ENCODE measurements at places on chromosomes 7 and 10. TPM values are rescaled to one million over a fixed set of nuclear protein-coding genes. Genes with fewer than 3 reads are reported as not detected.

Gene CRYGN
- not detected for total RNA-seq

- ATAC-seq, result no peak
Observed at GRCh38 chr10:794382-794956, 105.0 kb upstream of the DIP2C start.

DNA sequence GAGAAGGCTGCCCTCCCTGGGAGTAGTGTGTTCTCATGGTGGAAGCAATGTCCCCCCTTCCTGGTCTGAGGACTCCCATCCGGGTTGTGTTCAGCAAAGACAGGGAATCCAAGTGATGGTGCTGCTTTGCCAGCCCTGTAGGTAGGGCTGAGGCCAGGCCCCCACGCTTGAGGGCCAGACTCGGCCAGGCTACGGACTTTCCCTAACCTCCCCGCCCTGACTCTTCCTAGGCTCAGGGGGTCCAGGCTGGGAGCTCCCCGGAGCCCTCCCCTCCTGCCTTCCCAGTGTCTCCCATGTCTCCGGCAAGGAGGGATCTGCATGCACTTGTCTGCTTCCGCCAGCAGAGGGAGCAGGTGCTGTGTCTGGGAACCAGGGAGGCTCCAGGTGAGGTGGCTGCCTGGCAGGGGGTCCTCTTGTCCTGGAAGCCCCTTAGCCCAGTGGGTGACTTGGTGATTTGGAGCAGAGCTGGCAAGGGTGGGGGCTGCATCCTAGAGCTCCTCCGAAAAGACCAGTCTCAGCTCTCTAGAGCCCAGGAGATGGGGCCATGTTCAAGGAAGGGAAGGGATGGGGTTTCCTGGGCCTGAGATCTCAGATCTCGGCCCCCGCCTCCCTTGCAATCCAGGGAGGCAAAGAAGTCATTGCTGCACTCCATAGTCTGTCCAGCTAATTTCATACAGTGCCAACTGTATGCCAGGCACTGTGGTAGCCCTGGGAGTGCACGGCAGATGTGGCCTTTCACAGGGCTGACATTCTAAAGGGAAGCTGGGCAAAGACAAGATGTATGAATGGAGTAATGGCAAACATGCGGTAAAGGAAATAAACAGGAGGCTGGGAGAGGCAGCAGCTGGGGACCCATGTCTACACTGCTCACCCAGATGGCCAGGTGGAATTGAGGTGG, 20.3 kb upstream of the SFRP5 start:
- ATAC-seq, result peak; percentile 53

DNA sequence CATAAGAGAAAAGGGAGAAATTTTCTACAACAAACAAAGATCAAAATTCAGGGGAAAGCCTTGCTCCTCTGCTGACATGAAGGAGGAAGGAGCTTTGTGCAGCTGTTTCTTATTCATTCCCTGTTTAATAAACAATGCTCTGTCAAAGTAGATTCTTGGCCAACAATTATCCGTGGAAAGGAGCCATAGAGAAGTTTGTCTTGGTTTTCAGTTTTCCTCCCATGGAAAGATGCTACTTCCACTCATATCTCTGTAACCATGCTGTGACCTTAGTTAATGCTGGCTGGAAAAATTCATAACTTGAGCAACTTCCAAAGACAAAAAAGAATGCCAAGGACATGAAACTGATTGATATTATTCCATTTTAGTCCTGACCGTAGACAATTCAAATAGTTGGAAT, 8.1 kb downstream of the DDC start:
- no peak for ATAC-seq

GRCh38 chr10:17766731-17767130, 14.7 kb downstream of the TMEM236 start:
- ATAC-seq, result no peak

GRCh38 chr7:37738321-37738720, 54.8 kb downstream of the GPR141 start:
- ATAC-seq, result no peak

Gene SCART1
- total RNA-seq, result 17.3 TPM

Gene SGMS1
- 22.4 TPM for total RNA-seq

Gene C10orf71
- total RNA-seq, result not detected

DNA sequence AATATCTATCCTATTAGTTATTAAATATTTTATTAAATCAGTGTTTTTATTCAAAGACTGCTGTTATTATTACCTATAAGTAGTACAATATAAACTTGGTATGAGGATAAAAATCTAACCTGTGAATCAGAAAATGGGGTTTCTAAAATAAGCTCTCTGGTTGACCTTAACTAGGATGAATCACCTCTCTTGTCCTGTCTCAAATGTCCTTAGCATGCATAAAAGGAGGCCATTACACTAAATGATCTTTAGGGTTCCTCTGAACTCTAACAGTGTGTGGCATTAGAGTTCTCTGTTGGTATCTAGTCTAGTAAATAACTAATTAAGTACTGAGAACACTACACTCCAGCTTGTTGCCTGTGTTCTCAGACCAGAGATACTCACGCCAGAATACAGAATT, 143.1 kb upstream of the LRRTM3 start:
- no peak for ATAC-seq

GRCh38 chr7:143384148-143384547, 3.0 kb downstream of the ZYX start:
- no peak for ATAC-seq

GRCh38 chr10:133249094-133249780, 11.6 kb downstream of the VENTX start:
- no peak for ATAC-seq

GRCh38 chr10:17430647-17431355, 23.6 kb downstream of the ST8SIA6 start:
- ATAC-seq, result no peak

GRCh38 chr7:69269806-69270205, 328.5 kb upstream of the AUTS2 start:
- no peak for ATAC-seq

GRCh38 chr7:155372782-155373358, 75.2 kb downstream of the INSIG1 start:
- no peak for ATAC-seq

GRCh38 chr7:135743907-135744731, 4.5 kb downstream of the FAM180A start:
- no peak for ATAC-seq

- peak; percentile 21 for ATAC-seq
Observed at GRCh38 chr10:21600804-21601433, 66.9 kb downstream of the MLLT10 start.

GRCh38 chr7:96953676-96954513, 51.5 kb upstream of the DLX6 start:
- ATAC-seq, result no peak

Gene TMEM196
- not detected for total RNA-seq

DNA sequence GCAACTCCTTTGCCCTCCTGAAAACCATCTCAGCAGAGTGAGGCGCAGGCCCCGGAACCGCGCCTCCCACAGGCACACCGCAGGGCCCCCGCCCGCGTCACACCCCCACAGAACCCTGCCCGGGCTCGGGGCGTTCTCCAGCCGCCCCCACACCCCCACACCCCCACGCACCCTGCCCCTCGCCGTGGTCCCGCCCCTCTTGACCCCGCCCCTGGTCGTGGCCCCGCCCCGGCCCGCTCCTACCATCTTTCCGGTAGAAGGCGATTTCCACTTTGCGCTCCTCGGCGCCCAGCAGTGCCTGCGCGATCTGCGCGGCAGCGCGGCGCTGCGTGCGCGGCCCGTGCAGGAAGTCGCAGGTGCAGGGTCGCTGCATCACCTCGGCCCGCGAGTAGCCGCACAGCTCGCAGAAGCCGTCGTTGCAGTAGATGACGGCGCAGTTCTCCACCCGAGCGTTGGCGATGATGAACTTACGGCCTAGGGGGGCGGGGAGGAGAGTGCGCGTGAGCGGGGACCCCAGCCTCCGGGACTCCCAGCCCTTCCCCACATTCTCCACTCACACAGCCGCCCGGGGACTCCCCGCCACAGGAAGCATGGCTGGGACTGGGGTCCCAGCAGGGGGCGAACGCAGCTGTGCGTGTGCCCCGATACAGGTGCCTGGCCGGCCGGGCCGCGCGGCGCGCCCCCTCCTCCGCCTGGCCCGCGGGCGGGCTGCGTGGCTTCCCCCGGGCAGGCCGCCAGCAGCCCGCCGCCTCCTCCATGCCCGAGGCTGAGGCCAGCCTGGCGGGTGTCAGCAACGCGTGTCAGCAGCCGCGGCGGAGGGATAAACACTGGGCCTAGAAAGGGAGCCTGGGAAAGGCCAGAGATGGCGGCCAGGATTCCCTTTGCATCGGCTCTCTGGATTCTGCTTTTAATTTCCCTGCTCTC, 3.4 kb downstream of the KCNH2 start:
- ATAC-seq, result peak; percentile 84

Gene RABGEF1
- 24.5 TPM for total RNA-seq

GRCh38 chr10:43318976-43319960, 52.2 kb upstream of the FXYD4 start:
- ATAC-seq, result no peak

GRCh38 chr7:129836983-129837382, 115.8 kb downstream of the UBE2H start:
- no peak for ATAC-seq

DNA sequence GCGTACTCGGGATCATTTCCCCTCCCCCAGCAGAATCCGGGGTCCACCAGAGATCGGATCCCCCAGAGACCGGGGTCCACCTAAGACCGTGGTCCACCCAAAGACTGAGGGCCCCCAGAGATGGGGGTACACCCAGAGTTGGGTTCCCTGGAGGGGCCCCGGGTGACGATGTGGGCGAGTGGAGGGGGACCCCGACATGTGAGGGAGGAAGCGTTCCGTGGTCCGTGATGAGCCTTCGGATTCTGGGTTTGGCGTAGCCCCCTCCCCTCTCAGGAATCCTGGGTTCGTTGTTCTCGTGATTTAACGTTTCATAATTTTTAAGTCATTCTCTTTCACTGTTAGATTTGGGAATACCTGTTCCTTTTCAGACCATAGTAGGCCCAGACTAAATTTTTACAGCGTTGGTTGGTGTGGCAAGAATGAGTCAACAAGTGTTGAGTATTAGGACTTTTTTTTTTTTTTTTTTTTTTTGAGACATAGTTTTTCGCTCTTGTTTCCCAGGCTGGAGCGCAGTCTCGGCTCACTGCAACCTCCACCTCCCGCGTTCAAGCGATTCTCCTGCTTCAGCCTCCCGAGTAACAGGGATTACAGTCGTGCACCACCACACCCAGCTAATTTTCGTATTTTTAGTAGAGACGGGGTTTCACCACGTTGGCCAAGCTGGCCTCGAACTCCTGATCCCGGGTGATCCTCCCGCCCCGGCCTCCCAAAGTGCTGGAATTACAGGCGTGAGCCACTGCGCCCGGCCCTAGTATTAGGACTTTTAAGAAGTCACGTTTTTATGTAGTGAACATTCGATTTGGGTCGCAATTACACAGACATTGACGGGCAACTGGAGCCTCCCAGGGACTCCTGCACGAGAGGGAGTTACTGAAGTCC, 672 bp downstream of the GTPBP4 start:
- ATAC-seq, result peak; percentile 10

Gene AKR1C8
- 1.1 TPM for total RNA-seq

DNA sequence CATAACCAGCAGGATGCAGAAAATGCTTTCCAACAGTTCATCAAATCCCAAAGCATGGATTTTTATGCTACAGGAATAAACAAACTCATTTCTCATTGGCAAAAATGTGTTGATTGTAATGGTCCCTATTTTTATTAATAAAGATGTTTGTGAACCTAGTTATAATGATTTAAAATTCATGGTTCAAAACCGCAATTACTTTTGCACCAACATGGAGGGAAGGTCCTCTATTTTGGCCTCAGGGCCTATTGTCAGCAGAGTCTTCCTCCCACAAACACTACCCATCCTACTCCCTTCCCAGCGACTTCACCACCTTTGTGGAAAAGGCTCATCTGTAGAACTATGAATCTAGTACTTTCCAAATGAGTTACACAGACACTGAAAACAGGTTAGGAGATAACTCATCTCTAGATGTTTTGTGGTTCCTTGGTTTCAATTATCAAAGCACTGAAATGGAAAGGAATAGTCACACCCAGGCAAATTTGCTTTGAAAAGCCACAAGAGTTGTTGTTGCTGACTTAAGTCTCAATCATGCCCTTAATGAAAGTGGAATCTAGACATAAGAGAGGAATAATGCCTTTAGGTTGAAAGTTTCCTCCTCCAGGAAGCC, 59.4 kb upstream of the FRMD4A start:
- peak; percentile 86 for ATAC-seq

Gene UNCX
- not detected for total RNA-seq

- no peak for ATAC-seq
Observed at GRCh38 chr10:34094961-34095360, 720.1 kb downstream of the PARD3 start.

- ATAC-seq, result no peak
Observed at GRCh38 chr7:93030605-93031225, 87.1 kb downstream of the SAMD9 start.

GRCh38 chr7:116527521-116527920, 2.7 kb downstream of the CAV1 start:
- ATAC-seq, result no peak

DNA sequence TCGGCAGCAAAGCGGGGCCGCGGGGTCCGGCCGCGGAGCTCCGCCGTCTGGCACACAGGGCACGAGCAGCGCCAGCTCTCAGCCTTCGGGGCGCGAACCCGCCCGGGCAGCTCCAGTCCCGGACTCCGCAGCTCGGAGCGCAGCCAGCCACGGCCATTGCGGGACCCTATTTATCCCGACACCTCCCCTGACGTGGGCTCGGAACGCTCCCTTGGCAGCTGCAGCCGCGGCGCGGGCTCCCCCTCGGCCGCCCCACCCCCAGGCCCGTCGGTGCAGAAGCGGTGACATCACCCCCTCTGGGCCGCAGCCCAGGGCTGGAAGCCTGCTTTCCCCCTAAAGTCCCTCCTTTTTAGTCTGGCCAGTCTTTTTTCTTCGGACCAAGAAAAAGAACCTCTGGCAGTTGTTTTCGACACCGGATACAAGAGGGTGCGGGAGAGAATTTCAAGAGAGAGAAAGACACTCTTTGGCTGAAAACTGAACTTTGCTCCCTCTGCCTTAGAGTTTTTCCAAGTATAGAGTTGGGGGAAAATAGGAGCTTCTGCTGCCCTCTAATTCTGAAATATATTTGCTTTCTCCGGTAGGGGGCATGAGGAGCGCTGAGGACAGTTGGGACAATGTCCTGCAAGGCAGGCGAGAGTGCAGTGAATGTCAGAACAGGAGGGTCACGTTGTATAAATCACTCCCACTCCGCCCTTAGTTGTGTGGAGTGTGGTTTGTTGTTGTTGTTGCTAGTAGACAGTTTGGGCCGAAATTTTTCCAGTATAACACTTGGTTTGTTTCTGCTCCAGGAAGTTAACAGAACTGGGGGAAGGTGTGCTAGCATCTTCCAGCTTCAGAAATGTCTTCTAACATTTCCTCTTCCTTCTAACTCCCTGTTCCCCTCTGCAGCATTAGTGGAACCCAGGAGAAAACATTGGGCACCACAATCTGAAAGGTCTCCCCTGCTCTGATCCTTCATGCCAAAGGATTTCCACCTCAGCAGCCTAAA, at the start of gene SFRP4:
Gene SFRP4 (minus strand): TSS at position 145 of the 988 bp plus-strand sequence. CDS start 280 bp downstream, outside the sequence.
- no peak for ATAC-seq

Gene ZNF804B
- total RNA-seq, result not detected

Gene FAM3C
- 22.8 TPM for total RNA-seq

GRCh38 chr10:76885816-76886215, 751.8 kb downstream of the KCNMA1 start:
- ATAC-seq, result no peak

Gene MRC1
- 0.08 TPM for total RNA-seq

GRCh38 chr7:115133248-115133647, 211.4 kb downstream of the MDFIC start:
- ATAC-seq, result no peak

Gene ZNF655
- 98.5 TPM for total RNA-seq

- ATAC-seq, result no peak
Observed at GRCh38 chr7:80736371-80737125, 98.1 kb downstream of the CD36 start.

GRCh38 chr7:92988941-92989545, 128.7 kb downstream of the SAMD9 start:
- no peak for ATAC-seq

GRCh38 chr7:4434306-4434705, 247.8 kb upstream of the FOXK1 start:
- ATAC-seq, result no peak

All from activated T-helper 17 cell treated with anti-CD3 and anti-CD28 coated beads, Interleukin-2, amount 50 U/mL, for 72 hours (primary cell).